ENCODE measurements at places on chromosomes 12 and 14. TPM values are rescaled to one million over a fixed set of nuclear protein-coding genes. Genes with fewer than 3 reads are reported as not detected.

The GLS2 gene
- 1.2 TPM for total RNA-seq

The DAO gene
- total RNA-seq: not detected

The ETV6 gene
- total RNA-seq: 19.7 TPM

The CIDEB gene
- total RNA-seq: 14.4 TPM

The LUM gene
- total RNA-seq: 0.10 TPM

Data from mononuclear cell (primary cell).